Activated naive CD8-positive, alpha-beta T cell treated with anti-CD3 and anti-CD28 coated beads, Interleukin-2, amount 50 U/mL, for 16 hours (primary cell): ENCODE measurements at places on chromosomes 6 and 20.

DNA sequence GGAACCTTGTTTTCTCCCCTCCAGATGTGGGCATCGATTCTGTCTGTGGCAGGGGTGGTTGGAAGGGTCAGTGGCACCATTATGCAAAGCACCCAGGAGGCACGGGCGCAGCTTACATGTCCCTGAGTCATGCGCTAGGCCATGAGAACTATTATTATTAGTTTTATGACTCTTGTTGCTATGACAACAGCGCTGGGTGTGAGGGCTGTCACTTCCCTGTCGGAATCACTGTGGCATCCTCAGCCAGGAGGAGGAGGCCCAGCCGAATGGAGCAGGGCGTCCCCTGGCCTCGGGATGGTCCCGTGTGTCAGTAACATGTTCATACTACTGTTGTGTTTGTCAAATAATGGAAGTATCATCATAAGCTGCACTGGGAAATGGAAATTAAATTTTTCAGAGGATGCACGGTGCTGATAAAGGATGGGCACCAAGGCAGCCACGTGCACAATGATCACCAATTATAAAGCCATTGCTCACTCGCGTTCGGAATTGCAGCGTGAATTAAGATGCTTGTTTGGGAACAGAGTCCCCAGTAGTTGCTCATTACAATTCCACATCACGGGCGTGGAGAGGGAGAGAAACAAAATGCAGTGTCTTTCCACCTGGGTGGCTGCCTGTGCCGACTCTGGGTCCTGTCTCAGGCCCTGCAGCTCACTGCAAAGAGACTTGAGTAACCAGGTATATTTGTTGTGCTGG is 247.9 kb downstream of the CDH4 start:
- DNase-seq, result no peak

- no peak for DNase-seq
These were observed 457.4 kb upstream of the MANEA start for GRCh38 chr6:95119927-95120326.

DNA sequence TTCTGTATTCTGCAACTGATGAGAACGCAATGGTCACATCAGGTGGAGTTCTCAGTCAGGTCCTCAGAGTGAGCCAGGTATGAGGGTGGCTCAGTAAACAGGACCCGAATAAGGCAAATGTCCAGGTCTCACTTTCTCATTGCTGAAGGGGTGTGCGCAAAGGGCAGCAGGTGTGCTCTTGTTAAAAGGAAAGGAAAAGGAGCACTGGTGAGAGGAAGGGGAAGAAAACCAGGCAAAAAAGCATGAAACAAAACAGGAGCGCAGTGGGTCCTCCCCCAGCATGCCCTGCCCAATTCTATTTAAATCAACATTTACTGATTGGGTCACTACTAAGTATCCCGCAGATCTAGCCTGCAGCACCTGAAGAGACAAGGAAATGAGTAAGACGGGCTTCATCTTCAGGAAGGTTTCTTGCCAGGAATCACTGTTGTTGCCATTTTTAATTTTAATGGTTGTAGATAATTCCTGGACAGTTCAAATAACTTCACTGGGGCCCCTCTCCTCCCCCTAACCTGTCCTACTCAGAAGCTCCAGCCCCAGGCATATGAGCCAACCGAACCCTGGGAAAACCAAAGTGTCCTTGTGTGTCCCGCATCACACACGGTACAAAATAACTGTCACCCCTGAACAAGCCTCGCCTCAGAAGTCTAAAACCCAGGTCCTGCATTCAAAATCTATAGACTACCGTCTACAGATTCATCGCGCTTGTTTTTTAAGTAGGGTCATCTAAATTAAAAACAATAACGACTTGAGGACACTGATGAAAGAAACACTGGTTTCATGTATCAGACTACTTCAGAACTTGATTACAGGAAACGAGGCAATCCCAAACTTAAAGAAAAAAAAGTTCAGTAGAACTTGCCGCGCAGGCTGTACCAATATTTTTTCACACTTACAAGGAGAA is 980 bp downstream of the MBOAT1 start:
- no peak for DNase-seq

- DNase-seq, result no peak
These were observed 207.7 kb upstream of the HDDC2 start for GRCh38 chr6:125509477-125509876.

GRCh38 chr6:87815449-87815848 is 113.4 kb upstream of the AKIRIN2 start:
- DNase-seq, result no peak

- DNase-seq, result no peak
These were observed 19.3 kb downstream of the ADA start for GRCh38 chr20:44632103-44632752.

GRCh38 chr6:71982389-71982788 is 96.0 kb downstream of the RIMS1 start:
- no peak for DNase-seq

DNA sequence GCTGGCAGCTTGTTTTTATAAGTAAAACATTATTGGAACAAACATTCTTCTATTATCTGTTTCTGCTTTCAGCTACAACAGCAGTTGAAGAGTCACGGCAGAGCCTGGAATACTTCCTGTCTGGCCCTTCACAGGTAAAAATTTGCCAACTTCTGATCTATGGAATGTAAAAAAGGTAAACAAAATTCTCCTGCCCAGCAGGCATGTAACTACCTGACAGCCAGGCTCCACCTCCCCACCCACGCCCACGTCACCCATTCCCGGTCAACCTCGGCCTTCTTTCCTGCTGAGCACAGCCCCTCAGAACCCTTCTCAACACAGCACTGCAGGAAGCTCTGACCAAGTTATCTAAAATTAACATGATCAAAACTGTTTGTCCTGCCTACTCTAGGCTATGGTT is 166.0 kb downstream of the DLL1 start:
- DNase-seq, result no peak

GRCh38 chr20:9211016-9211760 is 142.3 kb downstream of the PLCB4 start:
- no peak for DNase-seq

DNA sequence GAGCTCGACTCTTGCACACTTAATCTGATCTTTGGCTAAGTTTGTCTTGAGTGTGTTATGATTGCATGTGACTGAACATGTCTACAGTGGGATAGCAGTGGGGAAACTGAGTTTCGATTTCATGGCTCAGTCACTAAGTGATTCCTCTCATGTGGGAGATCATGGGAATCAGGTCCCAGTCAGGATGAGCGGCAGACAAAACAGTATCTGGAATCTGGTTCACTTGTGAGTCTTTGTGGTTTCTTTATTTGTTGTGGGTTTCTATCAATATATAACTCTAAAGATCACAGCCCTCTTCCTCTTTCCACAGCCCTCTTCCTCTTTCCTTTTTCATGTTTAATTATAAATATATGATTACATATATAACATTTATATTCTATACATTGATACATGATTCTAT is 4.0 kb downstream of the RPP21 start:
- no peak for DNase-seq

DNA sequence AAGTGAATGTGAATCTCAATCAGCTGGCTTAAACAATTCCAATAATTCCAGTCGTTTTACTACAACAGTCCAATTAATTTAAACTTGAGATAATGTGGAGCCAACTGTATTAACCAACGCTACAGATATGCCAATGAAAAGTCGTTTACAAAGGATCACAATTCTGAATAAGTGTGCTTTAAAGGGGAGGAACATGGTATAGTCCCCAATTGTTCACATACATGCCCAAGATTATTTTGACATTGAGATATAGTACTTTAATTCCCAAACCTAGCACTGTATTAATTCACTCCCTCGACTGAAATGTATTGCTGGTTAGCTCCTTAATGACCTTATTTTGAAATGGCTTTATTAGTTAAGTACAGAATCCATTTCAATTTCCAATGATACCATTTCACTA is 2.5 kb downstream of the AKIRIN2 start:
- no peak for DNase-seq

DNA sequence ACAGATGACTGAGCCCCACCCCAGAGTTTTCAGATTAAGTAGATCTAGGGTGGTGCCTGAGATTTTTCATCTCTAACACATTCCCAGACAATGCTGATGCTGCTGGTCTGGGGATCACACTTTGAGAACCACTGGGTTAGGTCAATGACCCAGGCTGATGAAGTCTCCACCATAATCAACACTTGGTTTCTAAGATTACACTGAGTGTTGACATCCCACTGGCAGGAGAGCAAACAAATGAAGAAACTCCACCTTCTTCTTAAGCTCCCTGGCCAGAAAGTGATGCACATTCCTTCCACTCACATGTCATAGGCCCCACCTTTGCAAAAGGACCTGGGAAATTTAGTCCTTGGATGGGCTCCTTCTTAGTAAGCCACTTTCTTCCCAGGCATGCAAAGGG is 53.1 kb downstream of the MAFB start:
- no peak for DNase-seq

- DNase-seq, result no peak
These were observed 585.1 kb downstream of the QKI start for GRCh38 chr6:163999475-164000125.

- no peak for DNase-seq
These were observed 629.1 kb upstream of the IMPG1 start for GRCh38 chr6:76701610-76702009.

DNA sequence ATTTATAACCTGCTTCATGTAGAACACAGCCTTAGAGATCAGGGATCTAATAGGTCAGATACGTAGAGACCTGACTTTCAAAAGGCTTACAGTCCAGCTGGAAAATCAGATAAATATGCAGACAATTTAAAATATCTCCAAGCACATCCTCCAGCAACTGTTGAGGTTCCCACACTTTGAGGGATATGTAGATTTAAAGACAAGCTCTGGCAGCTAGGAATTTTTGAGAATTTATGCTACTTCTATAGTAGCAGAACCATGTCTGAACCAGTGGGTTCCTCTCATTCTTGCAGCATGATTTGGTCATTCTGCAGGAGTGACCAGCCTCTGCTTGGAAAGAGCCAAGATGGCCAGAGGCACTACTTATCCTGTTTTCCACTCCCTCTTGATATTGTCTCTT is 60.5 kb downstream of the CYB5R4 start:
- no peak for DNase-seq

DNA sequence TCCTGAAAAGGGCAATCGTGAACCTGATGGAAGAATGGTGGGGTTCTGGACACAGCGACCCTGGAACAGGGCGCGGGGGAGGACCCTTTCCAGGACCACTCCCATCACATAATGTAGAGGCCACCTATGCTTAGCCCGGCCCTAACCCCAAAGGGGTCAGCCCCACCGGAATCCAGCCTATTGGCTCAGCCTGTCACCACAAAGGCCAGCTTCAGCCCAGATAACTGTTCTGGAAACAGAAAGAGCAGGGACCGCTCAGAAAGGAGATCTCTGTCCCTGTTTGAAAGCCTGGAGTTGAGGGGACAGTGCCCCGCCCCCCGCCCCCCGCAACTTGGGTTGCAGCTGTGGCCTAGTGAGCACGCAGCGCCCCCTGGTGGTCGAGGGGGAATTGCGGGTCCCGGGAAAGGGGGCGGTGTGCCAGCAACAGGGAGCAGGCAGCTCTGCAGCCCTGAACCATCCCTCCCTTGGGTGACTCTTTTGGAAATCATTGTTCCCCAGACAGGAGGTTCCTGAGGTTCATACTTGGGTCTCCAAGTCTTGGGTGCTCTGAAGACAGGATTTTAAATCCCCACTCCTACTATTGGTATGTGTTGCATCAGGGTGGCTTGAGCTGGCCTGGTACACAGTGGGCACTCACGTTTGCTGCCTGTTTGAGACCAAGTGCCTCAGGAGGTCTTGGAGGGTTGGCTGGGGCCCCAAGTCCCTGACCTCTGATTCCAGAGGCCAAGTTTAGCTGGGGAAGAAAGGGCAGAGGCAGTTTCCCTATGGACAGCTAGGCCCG is 1.5 kb downstream of the SIGLEC1 start:
- peak; percentile 56 for DNase-seq

DNA sequence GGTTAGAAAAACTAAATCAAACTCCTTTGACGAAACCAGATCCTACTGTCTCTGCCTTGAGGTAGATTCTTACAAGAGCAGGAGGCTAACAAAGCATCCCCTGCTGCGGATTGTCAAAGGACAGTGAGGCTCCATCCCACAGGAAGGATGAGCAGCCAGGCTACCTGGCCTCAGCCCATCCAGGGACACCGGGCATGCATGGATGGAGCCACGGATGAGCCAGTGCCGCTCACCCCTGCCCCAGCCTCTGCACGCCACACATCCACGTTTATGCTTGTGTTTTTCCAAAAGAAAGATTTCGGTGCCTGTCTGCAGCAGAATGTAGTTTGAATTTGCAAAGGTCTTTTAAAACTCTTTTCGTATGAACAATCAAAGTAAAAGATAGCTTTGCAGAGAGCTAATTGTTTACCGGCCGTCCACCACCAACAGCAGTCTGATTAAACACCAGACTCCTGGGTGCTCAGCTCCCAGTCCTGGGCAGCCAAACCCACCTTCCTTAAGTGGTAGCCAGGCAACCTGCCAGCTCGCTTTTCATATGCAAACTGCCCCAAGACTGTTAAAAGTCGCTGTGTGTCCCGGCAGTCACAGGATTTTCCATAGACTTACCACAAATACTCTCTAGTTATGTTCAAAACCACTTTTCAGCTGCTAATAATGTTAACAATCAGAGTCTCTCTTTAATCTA is 999 bp downstream of the THBS2 start:
- DNase-seq, result no peak
